ENCODE measurements at places on chromosomes 6 and 20. TPM values are rescaled to one million over a fixed set of nuclear protein-coding genes. Genes with fewer than 3 reads are reported as not detected.

Gene GNRH2
- total RNA-seq, result not detected

Gene SALL4
- not detected for total RNA-seq

DNA sequence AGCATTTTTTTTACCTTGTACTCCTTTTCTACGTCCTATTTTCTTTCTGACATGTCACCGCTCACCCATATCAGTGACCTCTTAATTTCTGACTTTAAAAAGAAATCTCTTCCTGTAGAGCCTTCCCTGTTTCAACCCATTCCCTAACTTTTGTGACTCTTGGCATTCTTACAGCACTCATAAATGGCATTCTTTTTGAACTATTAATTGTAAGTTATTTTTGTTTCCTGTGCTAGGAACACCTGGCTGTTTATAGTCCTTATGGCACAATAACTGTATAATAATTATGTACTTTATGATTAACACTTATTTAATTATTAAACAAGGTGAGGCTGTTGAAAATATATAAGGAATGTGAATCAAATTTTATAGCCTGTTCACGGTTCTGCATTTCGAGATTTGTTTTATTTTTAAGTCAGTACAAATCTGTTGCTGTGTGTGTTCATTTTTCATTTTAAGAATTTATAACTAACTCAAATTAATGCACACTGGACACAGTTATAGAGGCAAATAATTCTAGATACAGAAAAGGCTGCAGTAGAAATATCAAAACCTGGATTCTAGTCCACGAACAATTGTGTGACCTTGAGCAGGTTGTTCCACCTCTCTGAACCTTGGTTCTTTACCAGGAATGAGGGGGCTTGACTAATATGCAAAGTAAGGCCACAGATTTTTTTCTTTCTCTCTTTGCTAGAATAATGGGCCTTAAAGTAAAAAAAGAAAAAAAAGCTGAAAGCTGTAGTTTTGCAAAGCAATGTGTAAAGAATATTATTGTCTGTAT, 1.5 kb downstream of the KIZ start:
- no peak for DNase-seq

- no peak for DNase-seq
These were observed 92.5 kb downstream of the MMUT start for GRCh38 chr6:49370518-49370917.

DNA sequence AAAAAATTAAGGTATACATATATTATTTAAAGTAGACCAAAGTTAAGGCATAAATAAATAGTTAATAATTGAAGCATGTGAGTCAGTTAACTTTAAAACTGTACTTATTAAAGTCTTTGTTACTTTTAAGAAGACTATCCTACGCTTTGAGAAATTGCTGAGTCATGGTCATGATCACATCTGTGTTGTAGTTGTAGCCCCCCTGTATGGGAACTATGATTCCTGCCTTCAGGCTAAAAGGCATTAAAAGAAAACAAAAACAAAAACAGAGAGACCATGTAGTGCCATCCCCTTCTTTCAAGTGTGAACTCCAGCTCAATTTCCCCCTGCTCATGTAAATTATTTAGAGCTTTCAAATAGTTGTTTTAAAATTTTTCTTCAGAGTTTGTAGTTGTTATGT, 123.4 kb downstream of the FLRT3 start:
- no peak for DNase-seq

DNA sequence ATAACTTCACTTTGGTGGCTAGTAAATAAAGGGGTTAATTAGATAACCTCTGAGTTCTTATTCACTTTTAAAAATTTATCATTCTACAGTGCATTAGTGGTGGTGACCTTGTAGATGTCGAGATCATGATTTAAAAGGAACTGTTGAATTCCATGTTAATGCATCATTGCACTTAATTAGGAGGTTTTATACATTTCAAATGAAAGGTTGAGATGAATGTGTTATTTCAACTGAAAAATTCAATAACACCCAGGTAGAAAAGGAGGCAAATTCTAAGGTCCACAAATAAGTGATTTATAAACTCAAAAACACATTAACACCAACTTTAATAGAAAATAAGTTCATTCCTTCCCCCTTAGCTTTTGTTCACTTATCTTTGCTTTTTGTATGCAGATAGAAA, 58.3 kb upstream of the TMEM170B start:
- no peak for DNase-seq

- DNase-seq, result no peak
These were observed 64.8 kb downstream of the FAM50B start for GRCh38 chr6:3913958-3914337.

- DNase-seq, result no peak
These were observed 60.2 kb downstream of the LRRC1 start for GRCh38 chr6:53854843-53855567.

- DNase-seq, result no peak
These were observed 1.4 kb downstream of the MCM3 start for GRCh38 chr6:52283111-52283510.

- DNase-seq, result no peak
These were observed 164.7 kb upstream of the CENPW start for GRCh38 chr6:126175251-126175650.

- no peak for DNase-seq
These were observed 229.3 kb downstream of the FARS2 start for GRCh38 chr6:5490501-5491069.

DNA sequence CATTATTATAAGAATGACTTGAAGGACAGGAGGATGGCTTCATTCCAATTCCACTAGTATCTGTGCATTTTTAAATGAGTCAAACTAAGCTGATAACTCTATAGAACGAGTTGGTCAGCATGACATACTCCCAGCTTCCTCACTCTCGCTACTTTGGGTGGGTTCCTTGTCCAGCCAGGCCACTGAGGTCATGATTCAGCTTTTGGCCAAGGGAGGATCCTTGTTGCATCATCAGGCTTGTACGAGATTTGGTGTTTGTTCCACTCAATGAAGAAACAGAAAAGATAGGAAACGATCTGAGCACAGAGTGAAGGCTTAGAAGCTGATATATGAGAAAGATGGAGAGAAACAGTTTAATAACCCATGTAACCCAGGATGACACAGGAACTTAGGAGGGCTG, 19.8 kb downstream of the NEDD9 start:
- peak; percentile 83 for DNase-seq

- no peak for DNase-seq
These were observed 102.1 kb upstream of the NT5E start for GRCh38 chr6:85347812-85348211.

DNA sequence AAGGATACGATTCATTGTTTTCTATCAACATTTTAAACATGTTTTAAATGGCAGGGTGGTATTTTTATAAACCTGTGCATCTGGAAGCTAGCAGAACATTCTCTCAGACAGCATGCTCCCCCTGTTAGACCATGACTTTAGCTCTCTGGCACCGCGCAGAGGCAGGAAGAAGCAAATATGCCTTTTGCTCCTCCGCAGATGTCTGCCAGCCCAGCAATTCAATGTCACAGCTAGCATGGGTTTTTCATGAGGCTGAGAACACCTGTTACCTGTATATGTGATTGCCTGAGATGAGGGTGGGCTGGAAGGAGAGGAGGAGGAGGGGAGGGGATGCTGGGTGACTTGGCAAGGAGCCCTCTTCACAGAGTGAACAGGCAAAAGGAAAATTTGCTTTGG, 6.7 kb downstream of the MTCH1 start:
- peak; percentile 87 for DNase-seq

- no peak for DNase-seq
These were observed 3.6 kb upstream of the ADGRG6 start for GRCh38 chr6:142297996-142298753.

GRCh38 chr6:7747016-7747415, 21.1 kb downstream of the BMP6 start:
- no peak for DNase-seq
